ENCODE measurements at places on chromosomes 6 and 20. TPM values are rescaled to one million over a fixed set of nuclear protein-coding genes. Genes with fewer than 3 reads are reported as not detected.

GRCh38 chr20:35320396-35321126 is 28.3 kb upstream of the FAM83C start:
- DNase-seq: no peak

DNA sequence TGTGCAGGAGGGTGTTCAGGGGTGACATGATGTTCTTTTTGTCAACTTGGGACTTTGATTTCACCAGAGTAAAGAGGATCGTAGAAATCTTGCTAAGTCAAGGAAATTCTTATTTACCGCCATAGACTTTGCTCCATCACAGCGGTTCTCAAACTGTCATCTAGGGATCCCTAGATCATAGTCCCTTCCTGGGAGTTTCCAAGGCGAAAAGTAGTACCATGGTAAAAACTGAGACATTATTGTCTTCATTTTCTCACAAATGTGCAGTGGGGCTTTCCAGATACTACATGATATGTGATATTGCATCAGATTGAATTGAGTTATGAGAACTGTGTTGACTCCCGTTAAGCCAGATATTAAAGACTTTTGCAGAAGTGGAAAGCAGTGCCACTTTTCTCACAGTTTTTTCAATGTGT is 79.7 kb downstream of the JARID2 start:
- no peak for DNase-seq

GRCh38 chr6:44808148-44808547 is 420.6 kb downstream of the CDC5L start:
- no peak for DNase-seq

DNA sequence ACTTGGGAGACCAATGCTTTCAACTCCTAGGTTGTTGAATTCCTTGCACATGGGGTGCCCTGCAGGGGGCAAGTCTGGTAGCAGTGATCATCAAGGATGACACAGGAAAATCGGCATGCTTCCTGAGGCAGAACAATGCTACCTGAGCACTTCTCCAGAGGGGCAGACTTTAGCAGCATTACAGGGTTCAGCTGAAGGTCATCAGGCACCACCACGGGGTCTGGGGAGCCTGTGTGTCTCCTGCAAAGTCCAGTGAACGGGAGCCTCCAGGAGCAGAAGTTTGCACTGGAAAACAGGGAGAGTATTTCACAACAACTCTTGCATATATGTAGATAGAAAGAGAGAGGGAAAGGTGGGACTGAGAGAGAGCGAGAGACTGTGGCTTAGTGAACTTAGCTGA is 10.2 kb downstream of the VSX1 start:
- no peak for DNase-seq

- no peak for DNase-seq
These were observed 13.1 kb downstream of the TNFAIP3 start for GRCh38 chr6:137879885-137880745.

Gene KHDRBS2
- 1.4 TPM for total RNA-seq

Gene FAM120B
- 31.1 TPM for total RNA-seq
